ENCODE measurements at places on chromosomes 4 and X.

DNA sequence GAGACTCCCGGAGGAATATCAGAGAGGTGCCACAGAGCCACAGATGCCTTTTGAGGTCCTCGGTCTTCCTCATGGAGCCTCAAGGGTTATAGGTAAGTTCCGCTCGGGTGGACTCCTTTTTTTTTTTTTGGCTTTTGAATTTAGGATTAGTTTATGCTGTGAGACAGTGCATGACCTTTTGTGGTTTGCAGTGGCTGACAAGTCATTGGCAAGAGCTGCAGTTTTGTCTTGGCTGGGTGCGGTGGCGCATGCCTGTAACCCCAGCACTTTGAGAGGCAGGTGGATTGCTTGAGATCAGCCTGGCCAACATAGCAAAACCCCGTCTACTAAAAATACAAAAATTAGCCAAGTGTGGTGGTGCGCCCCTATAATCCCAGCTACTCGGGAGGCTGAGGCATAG, 4.5 kb upstream of the GRSF1 start:
- no peak for DNase-seq

- no peak for DNase-seq
Observed at GRCh38 chrX:10112510-10112909, 44.3 kb upstream of the CLCN4 start.

- no peak for DNase-seq
Observed at GRCh38 chrX:22969411-22969810, 30.3 kb upstream of the DDX53 start.

- no peak for DNase-seq
Observed at GRCh38 chrX:147891896-147892295, 19.8 kb upstream of the FMR1 start.

GRCh38 chr4:124632439-124632838, 80.1 kb downstream of the ANKRD50 start:
- no peak for DNase-seq

GRCh38 chr4:7831858-7832730, 107.6 kb downstream of the AFAP1 start:
- DNase-seq = no peak

DNA sequence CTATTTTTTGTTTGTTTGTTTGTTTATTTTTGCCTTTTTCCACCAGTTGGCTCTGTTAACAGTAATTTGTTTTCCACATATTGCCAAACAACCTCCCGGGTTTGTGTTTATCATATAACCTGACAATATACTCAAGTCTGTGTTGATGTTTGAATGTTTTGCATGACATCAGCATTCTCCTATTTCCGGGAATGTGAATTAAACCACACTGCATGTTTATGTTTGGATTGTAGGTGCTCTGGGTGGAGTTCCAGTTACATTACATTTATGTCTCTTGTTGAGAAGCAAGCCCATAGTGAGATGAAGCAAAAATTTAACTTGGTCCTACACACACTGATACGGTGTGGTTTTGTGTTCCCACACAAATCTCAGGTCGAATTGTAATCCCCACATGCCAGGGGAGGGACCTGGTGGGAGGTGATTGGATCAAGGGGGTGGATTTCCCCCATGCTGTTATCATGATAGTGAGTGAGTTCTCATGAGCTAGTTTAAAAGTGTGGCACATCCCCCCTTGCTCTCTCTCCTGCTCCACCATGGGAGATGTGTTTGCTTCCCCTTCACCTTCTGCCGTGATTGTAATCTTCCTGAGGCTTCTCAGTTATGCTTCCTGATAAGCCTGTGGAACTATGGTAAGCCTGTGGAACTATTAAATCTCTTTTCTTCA, 54.4 kb upstream of the CLNK start:
- no peak for DNase-seq

- DNase-seq = no peak
Observed at GRCh38 chrX:154131955-154132354, 12.1 kb upstream of the OPN1LW start.

DNA sequence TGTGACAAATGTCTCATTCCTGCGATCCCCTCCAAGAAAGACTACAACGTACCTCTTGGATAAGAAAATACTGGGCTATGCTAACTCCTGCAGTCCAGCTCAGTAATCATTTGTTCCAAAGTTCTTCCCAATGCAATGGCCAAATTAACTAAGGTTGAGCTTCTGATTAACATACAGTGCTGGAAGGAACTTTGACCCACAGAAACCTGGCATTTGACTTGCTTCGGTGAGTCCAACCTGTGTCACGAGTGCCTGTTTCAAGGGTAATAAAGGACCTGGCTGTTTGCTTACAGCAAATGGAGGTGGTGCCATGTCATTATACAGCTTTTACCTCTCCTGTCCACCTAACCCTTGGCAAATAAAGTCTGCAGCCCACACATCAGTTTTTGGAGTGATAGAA, 83.2 kb downstream of the RBM47 start:
- no peak for DNase-seq

GRCh38 chr4:108885211-108885610, 122.4 kb upstream of the ETNPPL start:
- DNase-seq = no peak

- peak; percentile 69 for DNase-seq
Observed at GRCh38 chr4:15906020-15906443, 32.5 kb downstream of the FGFBP1 start.

DNA sequence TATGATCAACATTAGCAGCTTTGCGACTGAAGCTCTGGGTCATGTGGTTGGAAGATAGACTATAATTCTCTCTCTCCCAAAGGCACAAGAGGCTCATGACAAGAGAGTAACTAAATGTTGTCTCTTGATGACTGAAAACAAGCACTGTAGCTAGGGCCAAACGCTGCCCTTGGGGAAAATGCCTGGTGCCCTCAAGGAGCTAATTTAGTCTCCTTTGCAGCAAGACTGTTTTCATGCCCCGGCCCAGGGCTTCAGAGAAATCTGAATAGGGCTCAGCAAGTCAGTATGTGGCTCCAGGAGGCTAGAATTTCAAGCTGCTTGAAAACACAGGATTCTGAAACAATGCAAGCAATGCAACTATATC, 411.9 kb downstream of the GPAT3 start:
- DNase-seq = no peak

DNA sequence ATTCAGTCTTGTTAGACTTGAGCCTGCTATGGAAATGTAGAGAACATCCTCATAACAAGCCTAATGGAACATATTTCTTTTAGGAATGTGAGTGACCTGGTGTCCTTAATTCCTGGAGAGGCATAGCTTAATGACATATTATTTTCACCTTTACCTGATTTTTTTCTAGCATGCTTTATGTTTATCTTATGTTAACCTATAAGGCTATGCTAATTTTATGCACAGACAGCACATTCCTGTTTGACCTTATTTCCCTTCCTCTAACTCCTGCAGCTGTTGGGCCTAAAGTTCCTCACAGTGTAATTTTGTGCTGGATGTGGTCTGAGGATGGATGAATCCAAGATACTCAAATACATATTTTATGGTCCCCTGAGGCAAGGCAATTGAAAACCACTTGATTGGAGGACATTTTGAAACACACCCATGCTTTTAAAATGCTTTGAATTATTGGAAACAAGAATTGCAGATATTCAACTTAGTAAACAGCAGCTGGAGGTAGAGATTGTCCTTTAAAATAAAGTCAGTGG, 111.5 kb downstream of the LARP7 start:
- DNase-seq = no peak

DNA sequence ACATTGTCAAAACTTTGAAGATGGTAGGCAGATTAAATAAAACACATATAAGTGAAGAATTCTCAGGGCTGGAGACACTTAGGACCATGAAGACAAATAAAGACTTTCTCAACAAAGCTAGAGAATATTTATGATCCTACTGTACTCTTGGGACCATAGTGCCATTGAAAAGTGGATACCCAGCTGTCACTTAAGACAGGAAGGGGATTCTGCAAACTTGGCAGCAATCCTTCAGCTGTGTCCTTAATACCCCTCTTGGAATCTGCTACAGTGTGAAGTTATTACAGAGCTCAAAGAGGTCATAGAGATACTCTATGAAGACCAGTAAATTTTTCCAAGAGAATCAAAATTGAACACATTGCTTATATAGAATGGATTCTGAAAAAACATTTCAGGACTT, 24.3 kb downstream of the PDE5A start:
- no peak for DNase-seq

DNA sequence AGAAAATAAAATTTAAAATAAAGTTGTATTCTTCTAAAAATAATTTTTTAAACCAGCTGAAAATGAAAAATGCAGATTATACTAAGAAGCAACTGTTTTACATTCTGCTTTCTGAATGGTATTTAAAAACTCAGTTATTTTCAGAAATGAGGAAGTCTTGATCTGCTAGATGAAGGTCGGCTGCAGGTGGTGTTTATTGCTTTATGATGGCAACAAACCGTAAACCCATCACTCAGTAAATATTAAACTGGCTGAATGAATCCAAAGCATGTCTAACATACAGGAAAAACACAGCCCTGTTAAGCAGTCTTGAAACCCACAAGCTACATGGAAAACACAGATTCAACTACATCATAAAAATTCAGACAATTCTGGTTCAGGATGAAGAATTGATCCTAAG, 29.3 kb downstream of the DYNLT3 start:
- DNase-seq = no peak

- no peak for DNase-seq
Observed at GRCh38 chrX:130176942-130177341, 5.2 kb downstream of the RAB33A start.

DNA sequence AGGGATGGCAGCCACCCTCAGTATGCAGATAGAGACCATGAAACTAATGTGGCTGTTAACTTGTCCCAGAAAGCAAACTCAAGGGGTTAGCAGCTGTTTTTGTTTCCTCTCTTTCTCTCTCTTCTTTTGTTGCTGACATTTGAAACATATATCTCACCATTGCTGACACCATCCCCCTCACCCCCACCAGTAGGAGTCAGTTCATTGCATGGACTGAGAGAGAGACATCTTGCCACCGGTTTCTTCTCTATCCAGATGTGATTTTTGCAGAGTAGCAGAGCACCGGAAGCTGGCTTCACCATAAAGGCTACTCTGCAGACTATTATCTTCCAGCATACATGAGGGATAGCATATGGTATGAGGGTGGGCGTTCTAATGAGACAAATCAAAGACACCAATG, 177.1 kb upstream of the FRG1 start:
- DNase-seq = no peak

DNA sequence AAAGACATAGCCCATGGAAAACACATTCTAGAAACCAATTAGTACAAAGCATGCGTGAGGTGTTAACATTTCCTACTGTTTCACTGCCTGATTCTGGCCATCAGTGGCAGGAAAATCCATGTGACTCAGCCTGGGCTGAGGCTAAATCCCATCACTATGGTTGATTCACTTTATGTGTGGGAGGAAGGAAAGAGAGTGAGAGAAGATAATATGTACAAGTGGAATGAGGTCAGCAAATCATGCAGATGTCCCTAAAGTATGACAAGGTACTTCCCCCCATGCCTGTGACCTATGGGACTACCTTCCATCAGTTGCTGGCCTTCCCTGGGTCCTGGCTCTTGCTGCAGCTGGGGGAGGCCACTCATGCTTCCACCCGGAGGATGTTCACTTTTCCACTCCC, 64.2 kb upstream of the MAP3K15 start:
- no peak for DNase-seq

DNA sequence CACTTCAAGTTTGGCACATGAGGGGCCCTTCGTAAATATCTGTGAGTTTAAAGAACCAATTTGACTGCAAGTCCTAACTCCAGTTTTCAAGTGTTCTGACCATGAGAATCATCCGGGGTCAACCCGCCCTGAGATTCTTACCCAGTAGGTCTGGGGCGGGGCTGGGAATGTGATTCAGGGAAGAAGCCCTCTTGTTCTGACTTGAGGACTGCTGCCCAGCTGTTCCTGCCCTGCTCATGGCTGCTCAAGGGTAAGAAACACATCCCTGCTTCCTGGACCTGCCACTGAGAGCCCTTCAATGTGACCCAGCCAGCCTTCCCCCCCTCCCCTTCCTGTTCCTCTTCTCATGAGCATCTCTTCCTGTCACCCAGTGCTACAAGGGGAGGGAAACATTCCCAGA, 92.7 kb upstream of the PGRMC2 start:
- DNase-seq = no peak

DNA sequence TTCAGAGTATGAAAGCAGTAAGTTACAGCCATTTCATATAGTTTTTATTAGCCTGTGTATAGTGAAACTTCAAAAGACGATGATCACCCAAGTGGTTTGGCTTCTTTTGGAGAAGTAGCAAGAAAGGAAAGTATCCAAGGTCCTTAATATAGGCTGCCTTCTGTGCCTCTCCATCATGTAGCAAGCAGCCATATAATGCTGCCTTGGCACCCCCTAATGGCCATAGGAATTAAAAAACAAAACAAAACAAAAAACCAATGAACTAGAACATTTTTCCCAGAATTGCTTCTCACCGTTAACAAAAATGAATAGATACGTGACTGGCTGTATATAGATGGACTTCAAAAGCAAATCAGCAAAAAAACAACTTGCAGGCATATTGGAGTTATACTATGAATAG, 18.9 kb downstream of the LAMP2 start:
- DNase-seq = peak; percentile 6

- peak; percentile 8 for DNase-seq
Observed at GRCh38 chrX:98371994-98372393, 1488.3 kb downstream of the RPA4 start.

DNA sequence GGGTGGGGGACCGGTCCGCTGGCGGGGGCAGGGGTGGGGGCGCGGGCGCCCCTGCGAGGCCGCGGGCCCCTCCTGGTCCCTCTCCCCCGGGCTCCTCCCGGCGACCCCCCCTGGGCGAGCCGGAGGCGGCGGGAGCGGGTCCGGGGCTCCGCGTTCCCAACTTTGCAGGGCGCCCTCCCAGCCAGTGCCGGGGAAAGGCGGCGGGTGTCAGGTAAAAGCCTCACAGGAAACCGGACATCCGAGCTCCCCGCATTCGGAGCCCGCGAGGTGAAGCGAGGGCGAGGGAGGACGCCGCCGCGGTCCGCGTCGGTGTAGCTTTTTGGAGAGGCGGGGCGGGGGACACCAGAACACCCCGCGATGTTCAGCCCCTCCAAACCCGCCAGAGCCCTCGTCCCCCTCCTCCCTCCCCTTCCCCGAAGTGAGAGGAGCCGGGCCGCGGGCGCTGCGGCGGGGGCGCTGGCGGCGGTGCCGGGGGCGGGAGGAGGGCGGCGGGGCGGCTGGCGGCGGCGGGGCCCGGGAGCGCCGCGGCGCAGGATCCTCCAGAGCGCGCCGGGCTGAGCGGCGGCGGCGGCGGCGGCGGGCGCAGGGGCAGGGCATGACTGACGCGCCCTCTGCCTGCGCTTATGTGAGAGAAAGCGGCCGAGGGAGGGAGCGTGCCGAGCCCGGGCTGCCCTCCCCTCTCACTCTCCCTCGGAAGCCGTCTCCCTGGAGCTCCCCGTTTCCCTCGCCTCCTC, at the start of gene VEGFC:
Gene VEGFC, minus strand, starts transcription at position 597 of the 734 bp plus-strand sequence. CDS start 611 bp downstream, outside the sequence.
- DNase-seq = peak; percentile 82

All from iPS-NIHi11 (cell line).